ENCODE measurements at places on chromosomes 7 and 10. TPM values are rescaled to one million over a fixed set of nuclear protein-coding genes. Genes with fewer than 3 reads are reported as not detected.

- peak; percentile 72 for DNase-seq
Measured at GRCh38 chr7:73704640-73705550, 14.6 kb downstream of the STX1A start.

- no peak for DNase-seq
Measured at GRCh38 chr10:19054289-19054835, 5.8 kb downstream of the MALRD1 start.

DNA sequence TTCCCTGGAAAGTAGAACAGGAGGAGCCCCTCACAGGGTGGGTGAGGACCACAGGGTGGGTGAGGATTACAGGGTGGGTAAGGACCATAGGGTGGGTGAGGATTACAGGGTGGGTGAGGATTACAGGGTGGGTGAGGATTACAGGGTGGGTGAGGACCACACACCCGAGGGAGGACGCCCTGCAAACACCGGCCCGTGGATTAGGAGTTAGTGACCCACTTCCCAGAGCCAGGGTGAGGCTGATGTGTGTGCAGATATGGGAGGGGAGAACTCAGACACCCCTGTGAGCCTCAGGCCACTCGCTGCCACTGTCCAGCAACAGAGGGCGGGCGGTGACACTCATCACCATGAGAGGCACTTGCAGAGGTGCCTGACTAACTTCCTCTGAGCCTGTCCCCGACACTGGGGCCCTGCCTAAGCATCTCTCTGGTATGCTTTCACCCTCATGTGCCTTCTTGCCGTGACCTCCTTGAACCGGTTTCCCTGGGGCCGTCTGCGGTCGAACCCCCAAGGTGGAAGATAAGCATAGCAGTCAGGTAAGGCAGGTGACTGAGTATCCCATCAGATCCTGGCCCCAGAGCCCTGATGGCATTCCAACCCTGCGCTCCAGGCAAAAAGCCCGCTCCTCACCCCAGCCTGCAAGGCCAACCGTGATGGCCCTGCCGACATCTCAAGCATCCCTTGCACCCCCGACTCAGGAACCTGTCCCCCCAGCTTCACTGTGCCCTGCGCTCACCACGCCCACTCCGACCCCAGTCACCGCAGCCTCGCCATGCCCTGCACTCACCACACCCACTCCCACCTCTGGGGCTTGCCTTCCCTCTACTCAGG lies 74.1 kb downstream of the FAM53B start:
- no peak for DNase-seq

DNA sequence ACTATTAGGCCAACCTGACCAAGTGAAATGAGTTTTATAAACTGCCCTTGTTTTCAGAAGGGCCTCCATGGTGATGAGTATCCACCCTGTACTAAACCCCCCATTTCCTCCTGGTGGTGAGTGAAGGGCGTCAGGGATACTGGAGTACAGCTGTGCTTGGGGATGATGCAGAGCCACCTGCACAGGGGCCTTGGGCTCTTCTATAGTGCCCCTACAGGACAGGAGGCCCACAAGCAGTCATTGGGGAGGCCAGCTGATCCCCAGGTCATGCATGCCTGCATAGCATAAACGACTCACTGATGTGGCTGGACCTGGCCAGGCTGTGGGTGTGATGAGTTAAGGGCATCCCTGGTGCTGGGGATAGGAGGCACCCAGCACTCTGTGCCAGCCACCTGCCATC lies 114.1 kb upstream of the CELF2 start:
- no peak for DNase-seq

Gene PHKG1
- 3.4 TPM for total RNA-seq

DNA sequence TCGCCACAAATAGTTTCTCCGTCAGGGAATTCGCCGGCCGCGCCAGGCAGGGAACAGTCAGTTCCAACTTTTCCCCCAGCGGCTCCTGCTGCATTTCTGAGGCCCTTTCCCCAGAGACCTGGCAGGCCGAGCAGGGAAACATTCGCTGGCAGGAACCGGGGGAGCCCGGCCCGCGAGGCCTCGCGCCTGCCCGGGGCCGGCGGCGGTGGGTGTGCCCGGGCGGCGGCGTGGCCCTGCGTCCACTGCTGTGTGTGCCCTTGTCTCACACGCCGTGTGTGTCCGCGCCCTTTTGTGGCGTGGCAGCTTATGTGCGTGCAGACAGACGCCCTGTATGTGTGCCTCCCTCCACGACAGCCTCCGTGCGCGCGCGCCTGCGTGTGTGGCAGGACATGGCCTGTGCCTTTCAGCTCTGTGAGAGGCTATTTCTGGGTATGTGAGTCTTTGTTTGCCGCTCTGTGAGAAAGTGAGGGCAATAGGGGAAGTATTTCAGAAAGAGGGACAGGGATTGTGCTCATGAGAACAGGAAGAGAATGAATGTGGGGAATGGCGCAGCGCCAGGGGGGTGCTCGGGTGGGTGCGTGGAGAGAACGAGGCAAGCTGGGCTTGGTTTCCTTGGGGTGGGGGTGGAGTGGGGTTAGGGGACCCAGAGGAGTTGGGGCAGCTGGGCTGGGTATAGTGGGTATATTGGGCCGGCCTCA lies 689 bp upstream of the SMARCD3 start:
- DNase-seq: peak; percentile 70

- DNase-seq: no peak
Measured at GRCh38 chr7:24325708-24326107, 41.7 kb downstream of the NPY start.

GRCh38 chr10:18418541-18419215 lies 232.7 kb downstream of the NSUN6 start:
- no peak for DNase-seq

DNA sequence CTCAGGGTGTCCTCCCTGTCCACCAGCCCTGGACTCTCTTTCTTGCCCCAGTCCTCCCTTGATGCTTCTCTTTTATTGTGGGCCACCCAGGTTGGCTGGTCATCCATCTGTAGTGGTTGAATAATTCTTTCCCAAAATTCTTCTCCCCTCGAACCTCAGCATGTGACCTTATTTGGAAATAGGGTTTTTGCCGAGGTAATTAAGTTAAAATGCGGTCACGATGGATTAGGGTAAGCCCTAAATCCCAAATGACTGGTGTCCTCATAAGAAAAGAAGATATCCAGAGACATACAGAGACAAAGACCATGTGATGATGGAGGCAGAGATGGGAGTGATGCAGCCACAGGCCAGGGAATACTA lies 74.3 kb downstream of the GFRA1 start:
- no peak for DNase-seq

DNA sequence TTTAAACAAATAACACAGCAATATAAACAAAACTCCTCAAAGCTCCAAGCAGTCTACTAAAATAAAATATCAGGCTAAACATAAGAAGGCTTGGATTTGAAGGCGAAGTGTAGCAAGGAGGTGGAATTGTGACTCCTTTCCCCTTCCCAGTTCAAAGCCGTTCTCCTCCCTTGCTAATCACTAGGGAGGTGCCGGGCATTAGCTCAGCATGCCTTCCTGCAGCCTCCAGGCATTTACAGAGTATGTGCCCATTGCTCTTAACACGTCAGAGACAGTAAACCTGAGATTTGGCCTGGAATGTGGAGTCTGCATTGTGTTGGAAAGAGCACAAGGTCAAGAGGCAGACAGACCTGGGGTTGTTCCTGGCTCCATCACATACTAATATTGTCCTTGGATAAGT lies 15.6 kb downstream of the CNNM1 start:
- DNase-seq: no peak

Gene PRPS1L1
- total RNA-seq: not detected

GRCh38 chr7:83996879-83997278 lies 197.7 kb downstream of the SEMA3A start:
- no peak for DNase-seq

GRCh38 chr7:80134536-80135308 lies at the start of gene GNAI1:
TSS of gene GNAI1 (plus strand) at chr7:80134831. CDS start at chr7:80135161, 330 bp downstream.
- DNase-seq: peak; percentile 87
